ENCODE measurements at places on chromosomes 2 and 18.

- DNase-seq = no peak
These were observed 56.8 kb downstream of the ASXL2 start for GRCh38 chr2:25821225-25822056.

DNA sequence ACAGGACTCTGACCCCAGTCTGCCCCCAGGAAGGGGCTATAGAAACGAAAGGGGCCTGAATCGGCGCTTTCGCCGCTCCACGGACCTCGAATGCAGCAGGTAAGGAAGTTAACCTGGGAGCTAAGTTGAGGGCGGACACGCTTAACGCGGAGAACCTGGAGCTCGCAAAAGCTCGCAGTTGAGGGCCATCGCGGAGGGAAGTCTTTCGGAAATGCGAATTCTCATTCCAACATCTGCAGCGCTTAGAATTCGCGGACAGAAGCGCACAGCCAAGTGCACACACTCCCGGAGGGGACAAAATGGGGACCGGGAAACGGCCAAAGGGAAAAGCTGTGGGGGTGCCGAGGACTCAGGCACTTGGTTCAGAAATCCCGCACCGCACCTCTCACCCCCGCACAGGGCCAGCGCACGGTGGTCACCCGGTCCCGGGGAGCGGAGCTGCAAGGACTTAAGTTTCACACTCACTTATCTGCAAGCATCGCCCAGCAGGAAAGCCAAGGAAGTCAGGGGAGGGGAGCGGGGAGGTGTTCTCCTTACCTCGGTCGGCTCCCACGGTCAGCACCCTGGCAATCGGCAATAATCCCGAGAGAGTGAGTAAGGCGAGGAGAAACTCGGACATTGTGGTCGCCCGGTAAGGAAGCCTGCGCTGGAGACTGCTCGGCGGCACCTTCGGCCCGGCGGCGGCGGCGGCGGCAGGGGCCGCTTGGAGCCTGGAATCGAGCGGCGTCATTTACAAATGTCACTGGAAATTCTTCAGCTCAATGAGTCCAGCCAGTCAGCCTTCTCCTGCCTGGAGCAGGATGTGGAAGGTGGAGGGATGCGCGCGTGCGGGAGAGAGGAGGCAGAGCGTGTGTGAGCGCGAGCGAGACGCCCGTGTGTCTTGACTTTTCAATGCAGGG lies 456 bp downstream of the LRP1B start:
- DNase-seq = peak; percentile 56

DNA sequence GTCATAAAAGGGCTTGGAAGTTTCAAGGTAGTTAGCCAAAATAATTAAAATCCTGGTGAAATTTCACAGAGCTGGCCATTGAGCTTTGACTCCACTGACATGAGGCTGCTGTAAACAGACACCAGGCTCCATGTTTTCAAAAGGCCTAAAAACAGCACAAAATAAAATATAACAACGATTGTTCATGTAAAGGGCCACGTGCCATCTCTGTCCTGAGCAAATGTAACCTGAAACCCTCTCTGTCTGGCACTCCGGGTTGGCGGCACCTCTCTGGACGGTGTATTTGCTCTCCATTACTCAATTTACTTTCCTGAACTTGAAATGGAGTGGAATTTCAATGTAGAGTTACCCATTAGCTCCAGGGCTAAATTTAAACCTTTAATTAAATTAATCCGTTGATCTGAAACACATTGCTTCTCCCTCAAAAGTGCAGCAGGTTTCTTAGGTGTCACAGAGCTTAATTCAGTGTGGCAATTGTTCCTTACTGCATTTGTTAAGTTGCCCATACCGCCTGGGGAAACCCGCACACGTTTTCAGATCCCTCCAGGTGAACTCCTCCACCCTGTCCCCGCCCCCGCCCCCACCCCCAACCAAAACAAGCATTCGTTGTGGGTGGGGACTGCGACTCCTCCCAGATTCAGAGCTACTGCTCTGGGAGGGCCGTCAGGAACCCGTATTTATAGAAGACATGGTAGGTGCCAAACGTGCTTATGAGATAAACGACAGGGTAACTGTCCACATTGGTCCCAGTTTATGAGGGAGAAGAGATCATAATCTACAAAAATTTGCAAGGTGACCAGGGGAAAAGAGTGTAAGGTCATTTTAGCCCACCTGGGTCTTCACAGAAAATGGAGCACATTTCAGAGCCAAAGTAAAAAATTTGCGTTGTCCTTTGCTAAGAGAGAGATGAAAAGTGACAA lies 1.2 kb upstream of the CABLES1 start:
- no peak for DNase-seq

GRCh38 chr2:181682795-181683517 lies 2.6 kb upstream of the NEUROD1 start:
- no peak for DNase-seq

DNA sequence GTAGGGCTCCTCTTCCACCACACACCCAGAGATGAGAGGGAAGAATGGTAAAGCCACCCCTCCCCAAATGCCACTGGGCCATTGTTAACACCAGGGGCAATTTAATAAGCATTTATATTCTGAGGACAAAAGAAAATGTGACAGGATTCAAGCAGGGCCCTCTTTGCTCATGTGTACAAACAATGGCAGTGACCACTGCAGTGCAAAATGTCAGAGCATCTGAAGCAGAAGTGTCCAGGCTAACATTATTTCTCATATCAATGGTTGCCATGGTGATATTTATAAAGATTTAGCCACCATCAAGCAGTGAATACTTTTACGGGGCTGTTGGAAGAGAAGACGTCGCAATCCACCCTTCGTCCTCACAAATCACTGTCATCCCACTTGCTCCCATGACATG lies 10.8 kb upstream of the EPB41L3 start:
- DNase-seq = no peak

DNA sequence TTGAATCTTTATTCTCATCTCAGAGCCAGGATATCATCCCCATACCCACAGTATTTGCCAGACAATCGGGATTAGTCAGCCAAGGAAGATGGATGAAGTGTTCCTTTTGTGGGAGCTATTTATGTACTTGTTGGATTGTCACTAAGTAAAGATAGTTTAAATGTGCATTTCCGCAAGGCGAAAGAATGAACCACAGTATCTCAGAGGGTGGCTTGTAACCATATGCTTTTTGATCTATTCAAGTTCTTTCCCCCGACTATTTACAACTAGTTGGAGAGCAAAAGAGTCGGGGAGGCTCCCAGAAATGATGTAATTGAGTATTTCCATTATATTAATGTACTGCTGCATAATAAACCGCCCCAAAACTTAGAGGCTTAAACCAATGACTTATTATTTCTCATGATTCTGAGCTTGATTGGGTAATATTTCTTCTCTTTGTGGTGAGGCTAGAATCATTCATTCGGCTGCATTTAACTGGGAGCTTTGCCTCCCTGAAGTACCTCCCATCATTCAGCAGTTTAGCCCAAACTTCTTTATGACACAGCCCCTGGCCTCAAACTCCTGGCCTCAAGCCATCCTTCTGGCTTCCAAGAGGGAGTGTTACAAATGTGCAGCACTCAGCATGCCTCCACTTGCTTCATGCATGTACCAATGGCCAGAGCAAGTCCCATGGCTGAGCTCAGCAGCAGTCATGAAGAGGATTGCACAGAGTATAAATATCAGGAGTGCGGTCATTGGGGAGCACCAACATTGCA lies 423.7 kb downstream of the METTL4 start:
- no peak for DNase-seq

DNA sequence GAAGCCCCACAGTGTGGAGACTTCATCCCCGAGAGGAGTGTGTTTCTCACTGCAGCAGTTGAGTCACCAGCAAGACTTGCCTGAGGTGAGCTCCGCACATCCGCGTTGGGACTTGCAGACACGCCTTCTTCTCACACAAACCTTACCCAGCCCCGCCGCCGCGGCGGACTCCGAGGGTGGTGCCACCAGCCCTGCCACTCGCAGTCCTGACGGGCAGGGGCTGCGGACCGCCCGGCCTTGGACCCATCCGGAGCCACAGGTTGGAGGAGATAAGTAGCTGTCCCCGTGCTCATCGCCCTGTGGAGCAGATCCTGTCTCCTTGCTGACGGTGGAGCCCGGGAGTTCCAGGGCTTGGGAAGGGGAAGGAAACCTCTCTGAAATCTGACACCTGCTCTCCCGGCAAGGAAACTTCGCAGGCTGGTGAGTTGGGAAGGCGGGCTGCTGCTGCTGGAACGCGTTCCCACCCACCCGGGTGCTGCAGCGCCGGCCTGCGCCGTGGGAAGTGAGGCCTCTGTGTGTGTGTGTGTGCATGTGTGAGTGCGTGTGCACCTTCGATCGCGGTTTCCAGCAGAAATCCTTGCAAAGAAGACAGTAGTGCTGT lies at the start of gene RAB27B:
Gene RAB27B (plus strand): TSS at position 197 of the 601 bp plus-strand sequence. CDS start 49,109 bp downstream, outside the sequence.
- peak; percentile 39 for DNase-seq

DNA sequence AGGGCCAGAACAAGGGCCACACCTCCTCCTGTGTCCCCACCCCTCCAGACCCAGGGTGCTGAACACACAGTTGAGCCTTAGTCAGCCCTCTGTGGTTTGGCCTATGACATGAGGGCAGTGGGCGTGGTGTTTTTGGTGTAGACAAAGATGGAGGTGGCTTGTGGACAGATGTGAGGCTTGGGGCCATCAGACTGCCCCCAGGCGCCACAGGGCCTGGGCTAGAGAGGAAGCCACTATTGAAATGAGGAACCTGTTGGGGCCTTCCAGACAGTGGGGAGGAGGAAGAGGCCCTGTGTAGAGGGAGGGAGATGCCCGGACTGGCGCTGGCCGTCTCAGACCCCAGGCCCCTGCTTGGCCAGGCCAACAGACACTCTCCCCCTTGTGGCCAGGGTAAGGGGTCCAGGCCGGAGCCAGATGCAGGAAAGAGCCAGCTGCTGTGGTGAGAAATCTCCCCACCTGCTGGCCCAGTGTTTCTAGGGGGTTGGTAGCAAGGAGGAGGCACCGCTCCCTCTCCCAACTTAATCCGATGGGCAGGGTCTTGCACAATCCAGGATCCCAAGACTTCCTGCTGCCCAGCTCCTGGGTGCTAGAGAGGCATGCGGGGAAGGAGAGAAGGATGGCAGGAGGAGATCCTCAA lies 53.8 kb downstream of the SMAD7 start:
- peak; percentile 41 for DNase-seq

DNA sequence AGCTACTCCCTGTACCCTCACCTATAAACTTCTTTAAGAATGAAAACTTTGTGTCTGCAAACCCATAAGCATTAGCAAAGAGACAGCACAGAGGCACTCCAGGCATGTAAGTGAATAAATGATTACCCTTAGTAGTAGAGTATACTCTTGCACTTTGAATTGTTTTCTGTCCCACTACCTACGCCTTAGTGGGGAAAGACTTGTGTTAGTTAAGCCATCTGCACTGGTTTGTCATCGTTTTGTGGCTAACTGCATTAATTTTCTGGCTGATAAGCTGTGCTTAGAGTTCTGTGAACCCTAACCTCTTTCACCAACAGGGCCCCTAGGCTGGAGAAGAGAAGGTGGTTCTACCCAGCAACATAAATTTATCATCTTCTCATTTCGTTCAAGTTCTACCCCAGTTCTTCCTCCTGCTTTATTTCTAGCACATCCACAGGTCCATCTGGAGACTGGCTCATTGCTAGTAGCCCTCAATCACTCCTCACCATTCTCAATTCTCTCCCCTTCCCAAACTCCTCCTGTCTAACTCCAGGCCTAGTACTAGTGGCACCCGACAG lies 710 bp downstream of the LMAN2L start:
- no peak for DNase-seq

GRCh38 chr18:65380986-65381385 lies 369.8 kb upstream of the CDH7 start:
- no peak for DNase-seq

DNA sequence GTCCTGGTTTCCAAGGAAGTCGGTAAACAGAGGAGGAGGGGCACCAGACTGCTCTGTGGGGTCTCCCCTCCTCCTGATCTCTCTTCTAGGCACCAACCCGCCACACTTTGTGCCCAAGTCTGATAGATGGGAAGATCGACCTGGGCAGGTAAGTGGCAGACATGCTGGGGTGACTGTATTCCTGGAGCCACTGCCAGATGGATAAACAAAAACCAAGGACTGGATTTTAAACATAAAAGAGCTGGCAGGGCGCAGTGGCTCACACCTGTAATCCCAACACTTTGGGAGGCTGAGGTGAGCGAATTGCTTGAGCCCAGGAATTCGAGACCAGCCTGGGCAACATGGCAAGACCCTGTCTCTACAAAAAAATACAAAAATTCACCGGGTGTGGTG lies 181.2 kb downstream of the ANAPC1 start:
- no peak for DNase-seq

DNA sequence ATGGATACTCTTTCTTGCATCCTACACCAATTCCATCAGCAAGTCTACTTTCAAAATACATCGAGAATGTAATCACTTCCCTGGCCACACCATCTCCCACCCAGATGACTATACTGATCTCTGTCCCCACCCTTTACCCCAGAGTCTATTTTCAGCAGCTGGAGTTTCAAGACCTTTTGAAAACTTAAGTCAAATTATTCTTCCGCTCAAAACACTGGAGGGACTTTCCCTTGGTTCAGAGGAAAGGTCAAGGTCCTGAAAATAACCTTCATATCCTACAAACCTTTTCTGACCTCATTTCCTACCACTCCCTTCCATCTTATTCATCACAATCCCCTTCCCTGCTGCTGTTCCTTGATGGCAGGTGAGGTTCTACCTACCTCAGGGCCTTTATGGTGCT lies 58.8 kb upstream of the LYPD6 start:
- no peak for DNase-seq

DNA sequence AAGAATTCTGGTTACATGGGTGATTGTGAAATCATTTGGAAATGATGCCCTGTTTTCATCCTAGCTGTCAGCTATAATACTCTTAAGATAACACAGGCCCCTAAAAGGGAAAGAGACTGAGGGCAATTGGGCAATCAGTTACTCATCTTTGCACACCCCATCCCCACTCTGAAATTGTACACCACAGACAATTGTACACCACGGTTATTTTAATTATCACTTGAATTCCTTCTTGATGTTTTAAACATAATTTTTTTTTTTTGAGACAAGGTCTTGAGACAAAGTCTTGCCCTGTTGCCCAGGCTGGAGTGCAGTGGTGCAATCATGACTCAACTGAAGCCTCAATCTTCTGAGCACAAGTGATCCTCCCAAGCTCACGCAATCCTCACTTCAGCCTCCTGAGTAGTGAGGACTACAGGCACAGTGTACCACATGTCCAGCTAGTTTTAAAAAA lies 862.4 kb upstream of the ACVR2A start:
- no peak for DNase-seq

DNA sequence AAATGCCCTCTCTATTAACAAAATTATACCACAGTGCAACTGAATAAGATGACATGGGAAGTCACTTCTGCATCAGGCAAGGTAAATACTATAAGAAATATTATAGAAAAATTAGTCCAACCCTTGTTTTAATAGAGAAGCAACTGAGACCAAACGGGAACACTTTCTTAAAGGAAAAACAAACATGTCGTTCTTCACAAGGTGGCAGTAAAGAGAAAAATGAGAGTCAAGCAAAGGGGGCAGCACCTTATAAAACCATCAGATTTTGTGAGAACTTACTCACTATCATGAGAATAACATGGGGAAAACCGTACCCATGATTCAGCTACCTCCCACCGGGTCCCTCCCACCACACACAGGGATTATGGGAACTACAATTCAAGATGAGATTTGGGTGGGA lies 481.7 kb upstream of the CRIM1 start:
- no peak for DNase-seq

- no peak for DNase-seq
These were observed 148.5 kb downstream of the INHBB start for GRCh38 chr2:120494446-120494845.

Measured in hypothalamus (tissue), 51 donors.